ENCODE measurements at places on chromosomes 2 and 18. TPM values are rescaled to one million over a fixed set of nuclear protein-coding genes. Genes with fewer than 3 reads are reported as not detected.

Gene CCDC141
- total RNA-seq: 1.6 TPM

Gene ONECUT2
- total RNA-seq: 0.12 TPM

Gene FNDC4
- total RNA-seq: 7.0 TPM

Gene NCKAP5
- 0.27 TPM for total RNA-seq

- no peak for ATAC-seq
Measured at GRCh38 chr2:170215021-170215420, 37.1 kb downstream of the MYO3B start.

DNA sequence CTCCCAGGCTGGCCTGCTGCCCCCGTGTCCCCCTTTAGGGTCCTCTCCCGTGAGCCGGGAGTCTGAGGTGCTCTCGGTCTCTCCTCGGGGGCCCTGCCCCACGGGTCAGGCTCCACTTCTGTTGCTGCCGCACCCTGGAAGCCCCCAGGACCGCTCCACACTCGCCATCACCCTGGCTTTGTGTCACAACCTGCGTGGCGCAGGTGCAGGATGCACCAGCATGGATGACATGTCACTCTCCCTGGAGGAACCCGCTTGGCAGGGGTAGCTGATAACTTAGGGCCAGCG lies 10.8 kb upstream of the ARHGEF4 start:
- no peak for ATAC-seq

GRCh38 chr2:45849491-45850283 lies 198.2 kb downstream of the PRKCE start:
- ATAC-seq: peak; percentile 48

DNA sequence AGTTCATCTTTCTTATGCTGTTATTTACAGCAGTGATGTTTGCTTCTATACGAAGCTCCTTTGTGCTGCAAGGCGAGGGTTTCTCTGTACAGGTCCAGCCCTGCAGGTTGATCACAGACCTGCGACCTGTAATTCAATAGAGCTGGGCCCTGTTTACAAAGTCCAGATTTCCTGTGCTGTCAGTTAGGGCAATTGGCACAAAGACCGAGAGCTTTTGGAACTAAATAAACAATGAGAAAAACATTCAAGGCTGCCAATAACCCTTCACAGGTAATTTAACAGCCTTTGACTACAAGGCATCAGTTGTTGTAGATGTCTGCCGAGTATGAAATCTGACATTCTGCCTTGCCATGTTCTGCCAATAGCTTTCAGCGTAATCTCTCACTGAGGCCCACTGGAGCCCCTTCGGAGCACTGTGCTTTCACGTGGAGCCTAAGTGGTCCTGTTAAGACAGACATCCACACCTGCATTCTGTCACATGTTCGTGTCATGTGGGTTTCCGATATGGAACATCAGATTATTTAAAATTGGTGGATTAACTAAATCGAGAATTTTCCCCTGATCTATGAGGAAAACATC lies 232.5 kb downstream of the PTGR3 start:
- no peak for ATAC-seq

DNA sequence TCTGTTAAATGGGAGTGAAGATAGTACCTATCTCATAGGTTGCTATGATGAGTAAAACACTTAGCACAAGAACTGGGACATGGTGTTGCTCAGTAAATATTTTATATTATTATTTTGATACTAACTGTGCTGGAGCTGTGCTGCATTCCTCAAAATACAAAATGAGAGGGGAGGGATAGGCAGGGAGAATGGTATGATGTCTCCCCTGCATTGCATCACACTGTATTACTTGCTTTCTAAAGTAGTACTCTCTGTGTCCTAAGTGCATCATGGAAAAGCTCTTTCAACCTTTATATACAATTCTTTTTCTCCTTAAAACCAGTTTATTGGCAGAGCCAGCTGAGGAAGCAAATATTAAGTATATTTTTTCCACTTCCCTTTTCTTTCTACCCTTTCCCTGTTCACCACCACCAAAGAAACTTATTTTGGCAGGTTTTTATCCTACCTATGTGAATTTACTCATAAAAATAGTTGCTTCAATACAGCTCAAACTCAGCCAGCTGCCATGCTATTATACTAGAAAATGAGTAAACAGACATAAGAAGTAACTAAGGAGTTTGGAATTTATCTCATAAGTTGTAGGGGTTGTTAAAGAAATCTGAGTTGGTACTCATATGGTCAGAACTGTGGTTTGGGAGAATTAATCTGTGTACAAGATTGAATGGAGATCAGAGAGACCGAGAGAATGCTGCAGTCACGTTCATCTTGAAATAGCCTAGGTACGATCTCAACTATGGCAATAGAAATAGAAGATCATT lies 60.3 kb downstream of the EHBP1 start:
- ATAC-seq: no peak

DNA sequence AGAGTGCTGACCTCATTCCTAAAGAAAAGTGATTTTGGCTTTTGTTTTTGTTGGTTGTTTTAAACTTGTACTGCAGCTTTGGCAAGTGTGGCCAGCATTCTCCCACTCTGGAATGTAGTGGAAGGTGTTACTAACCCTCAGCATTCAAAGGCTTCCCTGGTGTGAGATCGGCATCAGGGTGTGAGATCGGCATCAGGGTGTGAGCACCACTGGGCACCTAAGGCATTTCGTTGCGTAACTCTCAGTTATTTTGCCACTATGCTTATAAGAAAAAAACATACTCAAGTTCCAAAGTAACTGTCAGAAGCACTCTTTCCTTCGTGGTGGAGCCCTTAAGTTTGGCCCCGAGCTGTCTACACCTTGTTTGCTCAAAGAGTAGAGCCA lies 1.7 kb downstream of the CYBRD1 start:
- ATAC-seq: peak; percentile 27
